Left ventricle myocardium inferior (tissue), 1 donor: ENCODE measurements at places on chromosomes 11 and 22. TPM values are rescaled to one million over a fixed set of nuclear protein-coding genes. Genes with fewer than 3 reads are reported as not detected.

GRCh38 chr22:26461188-26461810, 22.3 kb downstream of the HPS4 start:
- DNase-seq, result peak; percentile 42

DNA sequence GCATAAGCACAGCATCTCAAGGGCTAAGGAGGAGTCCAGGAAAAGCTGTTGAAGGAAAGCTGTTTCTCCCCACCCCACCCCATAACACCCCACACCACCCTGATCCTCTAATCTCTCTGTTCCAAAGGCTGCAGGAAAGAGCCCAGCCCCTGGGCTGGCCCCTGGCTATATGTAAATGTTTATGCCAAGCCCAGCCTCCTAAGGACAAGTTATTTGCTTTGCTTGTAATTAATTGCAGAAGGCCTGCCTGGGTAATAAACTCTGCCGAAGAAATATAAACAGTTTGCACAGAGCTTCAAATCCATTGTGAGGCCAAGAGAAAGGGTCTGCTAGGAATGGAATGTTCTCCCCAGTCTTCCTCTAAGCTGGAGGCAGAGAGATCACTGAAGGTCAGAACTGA, 21.2 kb downstream of the ARRB1 start:
- DNase-seq, result no peak

- no peak for DNase-seq
These were observed 114.2 kb upstream of the NAV2 start for GRCh38 chr11:19598456-19598855.

- DNase-seq, result no peak
These were observed 12.1 kb downstream of the YPEL4 start for GRCh38 chr11:57637626-57638004.

GRCh38 chr11:84922836-84923235, 704.3 kb downstream of the DLG2 start:
- DNase-seq, result no peak

GRCh38 chr11:10192036-10192435, 102.0 kb downstream of the SBF2 start:
- no peak for DNase-seq

DNA sequence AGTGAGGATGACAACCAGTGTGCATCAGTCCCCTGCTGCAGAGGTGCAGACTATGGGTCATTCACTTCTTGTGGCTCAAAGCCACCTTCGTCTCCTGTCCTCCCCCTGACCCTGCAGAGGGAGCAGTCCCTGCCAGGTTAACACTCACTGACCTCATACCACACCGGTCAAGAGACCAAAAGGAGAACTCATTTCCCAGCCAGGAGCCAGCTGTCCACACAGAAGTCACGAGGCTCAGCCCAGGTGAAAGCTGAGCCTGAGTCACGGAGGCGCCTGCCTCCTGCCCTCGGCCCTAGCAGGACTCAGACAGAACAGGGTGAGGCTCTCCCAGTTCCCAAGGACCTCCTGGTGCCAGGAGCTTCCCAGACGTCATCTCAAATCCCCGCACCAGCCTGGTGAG, 103.7 kb downstream of the MN1 start:
- no peak for DNase-seq

DNA sequence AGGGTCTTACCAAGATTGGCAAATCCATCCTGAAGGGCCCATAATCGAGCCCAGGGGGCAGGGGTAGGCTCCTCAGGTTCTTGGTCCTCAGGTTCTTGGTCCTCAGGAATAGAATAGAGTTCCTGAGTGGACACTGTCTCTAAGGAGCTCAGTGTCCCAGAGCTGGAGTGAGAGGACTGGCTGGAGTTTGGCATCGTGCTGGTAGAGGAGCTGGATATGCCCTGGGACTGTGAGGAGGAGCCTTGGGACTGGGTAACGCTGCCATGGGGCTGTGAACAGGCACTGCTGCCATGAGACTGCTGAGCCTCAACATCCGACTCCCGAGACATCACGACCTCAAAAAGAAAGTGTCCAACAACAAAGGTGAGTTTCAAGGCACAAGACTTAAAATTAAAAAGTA, 7.2 kb downstream of the CHEK2 start:
- no peak for DNase-seq

- no peak for DNase-seq
These were observed 718.8 kb upstream of the ARHGAP42 start for GRCh38 chr11:99968336-99968735.

GRCh38 chr11:75903276-75903675, 88.3 kb downstream of the UVRAG start:
- DNase-seq, result no peak

DNA sequence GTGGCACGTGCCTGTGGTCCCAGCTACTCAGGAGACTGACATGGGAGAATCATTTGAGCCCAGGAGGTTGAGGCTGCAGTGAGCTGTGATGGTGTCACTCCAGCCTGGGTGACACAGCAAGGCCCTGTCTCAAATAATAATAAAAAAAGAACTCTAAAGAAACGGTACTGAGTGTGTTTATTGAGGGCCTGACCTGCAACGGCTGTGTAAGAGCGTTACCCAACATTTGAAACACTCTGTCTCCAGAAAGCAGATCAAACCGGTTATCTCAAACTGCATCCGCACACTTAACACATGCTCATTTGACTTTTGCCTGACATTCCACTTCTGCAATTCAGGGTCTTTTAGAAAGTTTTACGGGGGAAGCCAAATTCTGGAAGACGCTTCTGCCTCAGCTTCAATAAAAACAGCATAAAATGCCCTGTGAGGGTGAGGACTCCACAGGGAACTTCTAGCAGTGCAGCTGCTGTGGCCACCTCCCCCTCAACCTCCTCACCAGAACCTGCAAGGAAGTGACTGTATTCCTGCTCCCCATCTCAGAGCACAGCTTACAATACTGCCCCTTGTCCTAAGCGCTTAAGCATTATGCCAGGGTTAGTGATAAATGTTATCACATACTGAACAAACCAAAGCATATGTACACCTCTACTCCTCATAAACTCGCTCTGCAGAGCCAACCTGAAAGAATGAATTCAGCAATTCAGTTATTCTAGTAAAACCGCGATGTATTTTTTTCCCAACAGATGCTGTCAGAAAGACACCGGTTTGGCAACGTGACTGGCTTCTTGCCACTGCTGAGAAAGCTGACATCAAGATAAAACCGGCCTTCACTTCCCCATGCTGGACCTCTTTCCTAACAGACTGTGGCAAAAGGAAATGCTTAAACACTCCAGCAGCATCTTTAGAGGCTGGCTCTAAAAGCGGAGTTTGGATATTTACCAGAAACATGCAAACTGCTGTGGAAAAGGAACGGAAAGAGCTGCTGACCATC, 52.2 kb downstream of the PRDM10 start:
- DNase-seq, result peak; percentile 25

- no peak for DNase-seq
These were observed 6.5 kb upstream of the B4GALNT4 start for GRCh38 chr11:362642-363442.

DNA sequence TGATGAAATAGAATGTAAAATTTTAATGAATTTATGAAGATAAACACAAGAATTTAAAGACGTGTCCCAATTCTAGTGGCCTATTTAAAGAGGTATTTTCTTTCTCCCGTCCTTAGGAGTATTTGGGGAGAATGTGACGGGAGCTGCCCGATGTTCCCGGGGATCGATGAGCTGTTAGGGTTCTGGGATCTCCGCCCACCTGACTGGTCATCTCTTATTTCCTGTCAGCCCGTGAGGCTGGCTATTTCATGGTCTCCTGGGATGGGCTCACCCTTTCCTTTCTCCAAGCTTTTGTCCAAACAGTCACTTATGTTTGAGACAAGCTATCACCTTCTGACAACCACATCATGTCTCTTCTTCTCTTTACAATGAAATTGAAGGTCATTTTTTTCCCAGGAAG, 16.9 kb upstream of the CLMP start:
- DNase-seq, result no peak

GRCh38 chr22:35070451-35071093, 4.6 kb downstream of the ISX start:
- DNase-seq, result no peak

DNA sequence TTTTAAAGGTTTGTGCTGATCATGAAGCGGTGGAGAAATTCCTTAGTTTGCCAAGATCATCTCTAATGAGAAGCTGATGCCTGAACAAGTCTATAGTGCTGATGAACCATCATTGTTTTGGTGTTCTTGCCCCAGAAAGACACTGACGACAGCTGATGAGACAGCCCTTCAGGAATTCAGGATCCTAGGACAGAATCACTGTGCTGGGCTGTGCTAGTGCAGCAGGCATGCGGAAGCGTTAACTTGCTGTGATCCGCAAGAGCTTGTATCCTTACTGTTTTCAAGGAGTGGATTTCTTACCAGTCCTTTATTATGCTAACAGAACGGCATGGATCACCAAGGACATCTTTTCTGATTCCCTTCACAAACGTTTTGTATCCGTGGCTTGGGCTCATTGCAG, 104.1 kb downstream of the TBC1D22A start:
- DNase-seq, result no peak

GRCh38 chr11:17117262-17117661, 39.8 kb upstream of the RPS13 start:
- DNase-seq, result no peak

DNA sequence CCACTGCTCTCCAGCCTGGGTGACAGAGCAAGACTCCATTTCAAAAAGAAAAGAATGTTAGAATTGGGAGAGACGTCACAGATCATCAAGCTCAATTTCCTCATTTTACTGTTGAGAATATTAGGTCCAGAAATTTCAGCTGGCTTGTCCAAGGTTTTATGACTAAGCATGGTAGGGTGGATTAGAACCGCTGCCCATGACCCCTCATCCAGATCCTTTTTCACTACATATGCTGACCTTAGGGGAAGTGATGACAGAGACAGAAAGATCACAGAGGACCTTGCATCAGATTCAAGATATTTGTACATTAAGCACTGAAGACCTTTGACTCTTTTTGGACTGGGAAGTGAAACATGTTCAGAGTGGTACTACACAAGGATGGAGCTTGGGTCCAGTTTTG, 134.5 kb downstream of the ADAMTS15 start:
- DNase-seq, result no peak

- DNase-seq, result peak; percentile 89
These were observed 1.7 kb downstream of the CBX6 start for GRCh38 chr22:38870312-38870741.

- no peak for DNase-seq
These were observed 20.2 kb downstream of the OTUB1 start for GRCh38 chr11:64006398-64006797.

DNA sequence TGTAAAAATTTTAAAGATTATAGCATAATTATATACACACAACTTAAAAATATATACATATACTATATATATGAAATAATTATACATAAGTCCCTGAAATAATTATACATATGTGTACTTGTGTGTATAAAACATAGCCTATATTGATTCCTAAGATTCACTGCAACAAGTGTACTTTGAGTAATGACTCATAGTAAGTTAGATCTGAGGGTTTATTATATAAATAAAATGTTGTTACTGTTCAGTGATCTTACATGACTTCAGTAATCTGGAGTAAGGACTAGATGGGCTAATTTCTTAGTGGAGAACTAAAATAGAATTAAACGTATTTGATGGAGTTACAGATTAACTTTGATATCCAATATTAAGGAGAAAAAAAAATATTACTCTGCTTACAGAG, 350.5 kb downstream of the CNTN5 start:
- no peak for DNase-seq

GRCh38 chr11:124475265-124475664, 29.8 kb upstream of the OR8B8 start:
- no peak for DNase-seq

The APOBEC3C gene
- total RNA-seq, result 25.1 TPM

The NLRP10 gene
- total RNA-seq, result not detected

The ELF5 gene
- total RNA-seq, result not detected

The NCAM1 gene
- total RNA-seq, result 332 TPM

The CYP2D6 gene
- total RNA-seq, result 0.16 TPM

The OR2AG2 gene
- not detected for total RNA-seq

The SLC22A8 gene
- not detected for total RNA-seq

The FAM111B gene
- 1.1 TPM for total RNA-seq

The PC gene
- total RNA-seq, result 10.3 TPM

The CHKB gene
- total RNA-seq, result 36.0 TPM
